ENCODE measurements at places on chromosomes 12 and 14. TPM values are rescaled to one million over a fixed set of nuclear protein-coding genes. Genes with fewer than 3 reads are reported as not detected.
A peak's percentile ranks its signal among the peaks of the same experiment; 100 is the strongest.

The HELB gene
- total RNA-seq = 1.8 TPM

The ZNF605 gene
- 6.0 TPM for total RNA-seq

The ANO4 gene
- total RNA-seq = 0.17 TPM

The KRT7 gene
- total RNA-seq = 0.83 TPM

The PTHLH gene
- total RNA-seq = 4.0 TPM

The HCAR3 gene
- not detected for total RNA-seq

The KCNK10 gene
- not detected for total RNA-seq

The KCNH3 gene
- 0.66 TPM for total RNA-seq

DNA sequence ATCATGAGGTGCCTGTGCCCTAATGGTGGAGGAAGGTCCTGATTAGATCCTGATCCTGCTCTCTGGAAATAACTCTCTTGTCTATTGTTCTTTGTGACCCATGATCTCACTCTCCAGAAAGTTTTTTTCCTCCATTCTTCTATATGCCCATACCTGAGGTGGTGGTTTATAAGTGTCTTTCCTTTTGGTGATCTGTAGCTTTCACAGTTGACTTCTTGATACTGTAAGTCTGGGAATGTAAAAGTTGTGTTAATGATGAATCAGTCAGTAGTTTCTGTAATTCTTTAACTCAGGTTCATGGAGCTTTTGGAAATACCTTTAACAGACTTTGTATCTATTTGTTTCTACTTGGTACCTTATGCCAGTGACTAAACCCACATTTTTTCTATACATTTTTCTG, 444.0 kb upstream of the FLRT2 start:
- no peak for DNase-seq
- H3K4me1 ChIP-seq = no peaks in the 10 kb centered on the region
- no peaks in the 10 kb centered on the region for H3K36me3 ChIP-seq
- no peak overlapping the region for H3K4me3 ChIP-seq
- no peaks in the 10 kb centered on the region for H3K27me3 ChIP-seq
- H3K27ac ChIP-seq = no peak overlapping the region

DNA sequence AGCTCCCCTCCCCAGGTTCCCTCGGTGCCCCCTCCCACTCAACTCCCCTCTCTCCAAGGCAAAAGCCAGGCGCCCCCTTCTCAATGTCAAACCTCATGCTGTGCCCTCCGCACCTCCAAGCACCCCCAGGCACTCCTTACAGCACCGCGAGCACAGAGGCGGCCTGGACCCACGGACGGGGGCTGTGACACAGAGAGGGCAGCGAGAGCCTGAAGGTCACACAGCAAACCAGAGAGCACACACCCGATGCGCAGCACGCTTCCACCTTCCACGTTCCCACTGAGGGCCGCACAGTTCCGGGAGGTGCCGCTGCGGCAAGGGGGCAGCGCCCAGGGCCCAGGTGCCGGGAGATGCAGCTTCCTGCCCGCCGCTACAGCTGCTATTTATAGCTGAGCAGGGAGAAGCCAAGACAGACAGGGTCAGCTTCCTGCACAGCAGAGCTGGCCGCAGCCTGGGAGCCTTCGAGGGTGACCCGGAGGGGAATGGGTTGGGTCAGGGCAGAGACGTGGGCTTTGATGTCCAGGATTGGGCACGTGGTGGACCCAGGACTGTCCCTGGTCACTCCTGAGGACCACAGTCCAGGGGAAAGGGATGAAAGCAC, 12.9 kb downstream of the NCOR2 start:
- H3K4me3 ChIP-seq = no peak overlapping the region
- DNase-seq = no peak
- H3K27me3 ChIP-seq = no peaks in the 10 kb centered on the region
- H3K4me1 ChIP-seq = peaks cover 84% of the 10 kb centered on the region
- no peaks in the 10 kb centered on the region for H3K36me3 ChIP-seq

DNA sequence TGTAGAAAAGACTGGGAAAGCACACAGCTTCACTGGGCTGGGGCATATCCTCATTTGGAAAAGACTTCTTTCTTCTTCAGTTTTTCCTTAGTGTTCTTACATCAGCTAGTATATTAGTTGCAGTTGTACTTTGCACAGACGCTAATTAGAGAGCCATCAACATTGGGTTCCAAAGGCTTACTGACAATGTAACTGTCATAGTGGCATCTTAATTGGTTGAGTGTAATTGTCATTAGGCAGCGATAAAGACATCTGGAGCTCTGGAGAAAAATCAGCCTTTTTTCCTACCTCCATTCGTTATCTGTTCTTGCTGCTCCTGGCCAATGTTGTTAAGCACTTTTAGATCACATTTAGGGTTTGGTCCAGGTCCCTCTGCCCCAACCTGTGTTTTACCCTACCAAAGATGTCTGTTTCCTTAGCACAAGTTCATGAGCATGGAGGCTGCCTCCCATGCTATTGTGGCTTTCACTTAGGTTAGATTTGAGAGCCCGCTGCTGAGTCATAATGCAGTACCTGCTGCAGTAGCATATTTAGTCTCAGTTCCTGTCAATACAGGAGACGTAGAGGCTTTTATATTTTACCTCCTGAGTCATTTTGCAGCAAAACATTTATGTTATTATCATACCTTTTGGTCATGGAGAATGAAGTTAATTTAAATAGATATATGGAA, 49.2 kb downstream of the FBXW8 start:
- H3K27me3 ChIP-seq = no peaks in the 10 kb centered on the region
- no peaks in the 10 kb centered on the region for H3K36me3 ChIP-seq
- H3K4me3 ChIP-seq = no peak overlapping the region
- DNase-seq = no peak
- no peak overlapping the region for H3K27ac ChIP-seq

DNA sequence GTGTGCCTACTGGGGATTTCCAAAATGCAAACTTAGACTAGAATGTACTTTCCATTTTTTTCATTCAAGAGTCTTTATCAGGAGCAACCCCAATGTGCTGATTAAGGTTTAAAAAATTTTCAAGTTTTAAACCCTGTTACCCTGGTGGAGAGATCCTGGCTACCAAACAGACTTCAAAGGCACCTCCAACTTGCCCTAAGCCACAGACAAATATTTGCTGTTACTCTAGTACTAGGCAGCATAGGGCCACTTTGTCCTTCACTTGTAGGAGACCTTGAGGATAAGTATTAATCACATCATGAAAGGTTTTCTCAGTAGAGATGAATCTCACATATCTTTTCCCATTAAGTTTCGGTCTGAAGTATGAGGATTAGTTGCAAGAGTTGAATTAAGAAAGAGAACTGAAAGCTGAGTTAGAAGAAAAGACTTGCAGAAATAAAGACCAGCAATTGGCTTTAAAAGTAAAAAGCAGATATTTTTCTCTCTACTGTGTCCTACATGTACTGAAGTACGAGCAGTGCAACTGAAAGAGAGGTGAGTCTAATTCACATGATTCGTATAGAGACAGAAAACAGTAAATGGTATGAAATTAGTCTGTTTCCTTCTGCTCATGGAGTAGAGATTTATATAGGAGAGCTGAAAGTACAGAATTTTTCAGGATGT, 28.3 kb downstream of the NTN4 start:
- H3K36me3 ChIP-seq = no peaks in the 10 kb centered on the region
- H3K4me3 ChIP-seq = no peak overlapping the region
- H3K4me1 ChIP-seq = peaks cover 31% of the 10 kb centered on the region
- no peak overlapping the region for H3K27ac ChIP-seq
- no peak for DNase-seq
- no peaks in the 10 kb centered on the region for H3K27me3 ChIP-seq

GRCh38 chr12:85575120-85576096, 260.8 kb downstream of the RASSF9 start:
- no peaks in the 10 kb centered on the region for H3K4me1 ChIP-seq
- no peak overlapping the region for H3K27ac ChIP-seq
- no peak overlapping the region for H3K4me3 ChIP-seq
- H3K27me3 ChIP-seq = no peaks in the 10 kb centered on the region
- DNase-seq = no peak

DNA sequence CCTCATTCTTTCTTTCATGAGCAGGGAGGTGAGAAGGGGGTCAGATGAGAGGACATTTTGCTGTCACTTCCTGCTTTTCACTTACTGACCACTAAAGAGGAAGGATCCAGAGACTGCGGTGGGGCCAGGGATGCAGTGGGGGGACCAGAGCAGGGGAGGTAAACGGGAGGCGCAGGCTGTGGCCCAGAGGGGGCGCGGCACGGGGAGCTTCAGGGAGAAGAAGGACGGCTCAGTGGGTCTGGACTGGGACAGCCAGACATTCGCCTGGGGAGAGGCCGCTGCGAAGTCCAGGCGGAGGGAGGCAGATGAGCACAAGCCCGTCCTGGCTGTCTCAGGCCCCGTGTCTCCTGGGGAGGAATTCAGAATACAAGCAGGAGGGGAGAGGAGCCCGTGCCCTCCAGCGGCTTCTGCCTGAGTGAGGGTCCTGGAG, 41.2 kb downstream of the SLC6A12 start:
- no peak overlapping the region for H3K27ac ChIP-seq
- DNase-seq = no peak
- H3K27me3 ChIP-seq = no peaks in the 10 kb centered on the region
- H3K36me3 ChIP-seq = no peaks in the 10 kb centered on the region

GRCh38 chr12:82600379-82600778, 86.3 kb upstream of the TMTC2 start:
- DNase-seq = no peak
- no peak overlapping the region for H3K4me3 ChIP-seq
- H3K4me1 ChIP-seq = no peaks in the 10 kb centered on the region

DNA sequence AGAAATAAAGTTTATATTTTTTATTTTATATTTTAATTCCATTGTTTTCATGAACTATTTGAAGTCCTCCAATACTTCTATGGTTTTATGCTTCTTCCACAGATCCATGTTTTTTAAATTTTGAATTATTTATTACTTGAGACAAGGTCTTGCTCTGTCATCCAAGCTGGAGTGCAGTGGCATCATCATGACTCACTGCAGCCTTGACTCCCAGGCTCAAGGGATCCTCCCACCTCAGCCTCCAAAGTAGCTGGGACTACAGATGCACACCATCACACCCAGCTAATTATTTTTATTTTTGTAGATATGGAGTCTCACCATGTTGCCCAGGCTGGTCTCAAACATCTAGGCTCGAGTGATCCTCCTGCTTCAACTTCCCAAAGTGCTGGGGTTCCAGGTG, 28.8 kb upstream of the DLGAP5 start:
- H3K27me3 ChIP-seq = no peaks in the 10 kb centered on the region
- no peaks in the 10 kb centered on the region for H3K36me3 ChIP-seq
- no peak overlapping the region for H3K27ac ChIP-seq
- no peak for DNase-seq
- no peaks in the 10 kb centered on the region for H3K4me1 ChIP-seq

- H3K36me3 ChIP-seq = no peaks in the 10 kb centered on the region
- H3K4me1 ChIP-seq = peaks cover 4% of the 10 kb centered on the region
- no peak overlapping the region for H3K27ac ChIP-seq
Measured at GRCh38 chr14:105126126-105126980, 42.2 kb downstream of the JAG2 start.

DNA sequence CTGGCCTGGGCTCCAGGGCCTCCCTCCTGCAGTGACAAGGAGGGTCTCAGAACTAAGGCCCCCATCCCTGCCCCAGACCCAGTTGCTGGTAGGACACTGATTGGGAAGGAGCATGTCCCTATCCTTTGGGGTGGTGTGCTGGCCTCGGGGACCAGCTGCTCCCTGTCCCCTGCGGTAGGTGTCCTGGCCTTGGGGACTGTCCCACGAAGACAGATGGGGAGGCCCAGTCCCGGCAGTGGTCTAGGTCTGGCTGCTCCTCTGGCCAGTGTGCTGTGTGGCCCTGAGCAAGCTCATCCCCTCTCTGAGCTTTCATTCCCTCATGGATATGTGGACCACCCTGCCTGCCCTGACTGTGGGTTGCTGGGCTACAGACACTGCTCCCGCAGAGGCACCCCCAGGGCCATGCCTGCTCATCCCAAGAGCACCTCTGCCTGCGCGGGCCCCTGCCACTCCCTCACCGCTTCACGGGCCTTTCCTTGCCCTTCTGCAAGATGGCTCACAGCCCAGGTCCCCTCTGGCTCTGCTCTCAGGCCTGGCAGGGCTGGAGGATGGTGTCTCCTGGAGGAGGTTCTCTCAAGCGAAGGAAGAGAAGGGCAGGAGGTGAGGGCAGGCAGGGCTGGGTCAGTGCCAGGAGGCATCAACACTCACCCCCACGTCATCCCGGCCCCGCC, 12.5 kb downstream of the AHNAK2 start:
- DNase-seq = no peak
- peaks cover 54% of the 10 kb centered on the region for H3K4me1 ChIP-seq

DNA sequence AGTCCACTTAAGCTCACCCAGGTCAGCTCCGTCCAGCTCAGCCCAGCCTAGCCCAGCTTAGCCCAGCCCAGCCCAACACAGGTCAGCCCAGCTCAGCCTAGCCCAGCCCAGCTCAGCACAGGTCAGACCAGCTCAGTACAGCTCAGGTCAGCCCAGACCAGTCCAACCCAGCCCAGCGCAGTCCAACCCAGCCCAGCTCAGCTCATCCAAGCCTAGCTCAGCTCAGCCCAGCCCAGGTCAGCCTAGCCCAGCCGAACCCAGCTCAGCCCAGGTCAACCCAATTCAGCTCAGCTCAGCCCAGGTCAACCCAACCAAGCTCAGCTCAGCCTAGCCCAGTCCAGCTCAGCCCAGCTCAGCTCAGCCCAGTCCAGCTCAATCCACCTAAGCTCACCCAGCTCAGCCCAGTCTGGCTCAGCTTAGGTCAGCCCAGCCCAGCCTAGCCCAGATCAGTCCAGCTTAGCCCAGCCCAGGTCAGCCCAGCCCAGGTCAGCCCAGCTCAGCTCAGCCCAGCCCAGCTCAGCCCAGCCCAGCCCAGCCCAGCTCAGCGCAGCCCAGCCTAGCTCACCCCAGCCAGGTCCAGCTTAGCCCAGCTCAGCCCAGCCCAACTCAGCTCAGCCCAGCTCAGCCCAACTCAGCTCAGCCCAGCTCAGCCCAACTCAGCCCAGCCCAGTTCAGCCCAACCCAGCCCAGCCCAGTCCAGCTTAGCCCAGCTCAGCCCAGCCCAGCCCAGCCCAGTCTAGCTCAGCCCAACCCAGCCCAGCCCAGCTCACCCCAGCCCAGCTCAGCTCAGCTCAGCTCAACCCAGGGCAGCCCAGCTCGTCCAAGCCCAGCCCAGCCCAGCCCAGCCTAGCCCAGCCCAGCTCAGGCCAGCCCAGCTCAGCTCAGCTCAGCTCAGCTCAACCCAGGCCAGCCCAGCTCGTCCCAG, 184.0 kb downstream of the TMEM121 start:
- no peak overlapping the region for H3K27ac ChIP-seq
- H3K27me3 ChIP-seq = no peaks in the 10 kb centered on the region
- no peak overlapping the region for H3K4me3 ChIP-seq
- H3K4me1 ChIP-seq = no peaks in the 10 kb centered on the region
- no peak for DNase-seq

DNA sequence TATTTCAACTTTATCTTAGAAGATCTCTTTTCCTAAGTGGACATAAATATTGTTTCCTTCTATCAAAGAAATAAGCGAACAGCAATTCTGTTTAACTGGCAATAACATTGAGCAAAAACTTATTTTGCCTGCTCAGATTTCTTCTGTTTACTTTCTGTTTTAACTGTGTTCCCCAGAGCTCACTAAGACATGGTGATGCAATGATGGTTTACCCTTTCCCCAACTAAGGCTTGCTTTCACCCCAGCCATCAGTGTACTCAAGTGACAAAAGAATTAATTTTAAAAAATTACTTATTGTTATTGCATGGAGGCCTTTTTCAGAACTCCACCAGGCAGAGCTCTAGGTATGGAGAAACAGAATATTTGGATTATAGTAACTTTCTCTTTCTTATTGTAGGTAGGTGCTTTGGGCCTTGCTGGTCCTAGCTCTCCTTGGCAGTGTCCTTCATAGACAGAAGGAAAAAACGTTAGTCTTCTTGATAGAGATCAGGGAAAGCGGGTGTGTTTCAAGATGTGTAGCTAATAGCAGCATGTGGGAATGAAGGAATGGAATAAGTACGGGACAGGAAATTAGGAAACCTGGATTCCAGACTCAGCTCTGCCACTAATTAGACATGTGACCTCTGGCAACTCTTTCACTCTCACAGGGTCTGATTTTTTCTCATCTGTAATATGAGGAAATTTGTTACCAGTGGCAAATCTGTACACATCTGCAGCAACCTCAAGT, 14.6 kb upstream of the DDHD1 start:
- no peak for DNase-seq
- peak overlapping the region; percentile 31 for H3K27ac ChIP-seq
- no peaks in the 10 kb centered on the region for H3K36me3 ChIP-seq
- no peaks in the 10 kb centered on the region for H3K27me3 ChIP-seq

All from esophagus muscularis mucosa (tissue), 4 donors.